ENCODE measurements at places on chromosomes 13 and 19.
A peak's percentile ranks its signal among the peaks of the same experiment; 100 is the strongest.

- DNase-seq, result no peak
These were observed 24.7 kb upstream of the RB1 start for GRCh38 chr13:48278806-48279205.

DNA sequence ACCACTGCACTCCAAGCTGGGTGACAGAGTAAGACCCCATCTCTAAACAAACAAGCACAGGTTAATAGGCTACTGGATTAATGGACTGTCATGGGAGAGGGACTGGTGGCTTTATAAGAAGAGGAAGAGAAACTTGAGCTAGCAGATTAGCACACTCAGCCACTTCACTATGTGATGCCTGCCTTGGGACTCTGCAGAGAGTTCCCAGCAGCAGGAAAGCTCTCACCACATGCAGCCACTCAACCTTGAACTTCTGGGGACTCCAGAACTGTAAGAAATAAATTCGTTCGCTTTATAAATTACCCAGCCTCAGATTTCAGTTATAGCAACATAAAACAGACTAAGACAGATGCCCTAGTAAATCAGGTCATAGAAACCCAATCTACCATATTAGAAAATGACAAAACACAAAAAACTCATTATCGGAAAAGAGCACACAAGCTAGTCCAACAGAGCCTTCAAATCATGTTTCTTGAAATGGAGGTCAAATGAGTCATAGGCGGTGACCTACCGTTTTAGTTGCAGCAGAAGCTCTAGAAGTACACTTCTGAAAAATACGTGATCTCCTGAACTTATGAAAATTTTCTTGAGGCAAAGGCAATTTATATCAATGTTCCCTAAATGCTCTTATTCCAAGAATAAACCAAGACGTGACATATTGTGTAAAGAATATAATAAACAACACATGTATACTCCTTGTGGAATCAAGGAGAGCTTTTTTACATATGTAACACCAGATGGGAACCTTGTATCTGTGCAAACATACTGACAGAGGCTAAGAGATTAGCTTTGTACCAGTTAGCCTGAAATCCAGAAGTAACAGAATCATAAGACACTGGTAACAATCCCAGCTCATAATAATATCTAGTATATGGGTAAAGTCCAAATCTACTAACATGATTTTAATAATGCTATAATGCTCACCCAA lies 340.9 kb upstream of the SGCG start:
- DNase-seq, result no peak

DNA sequence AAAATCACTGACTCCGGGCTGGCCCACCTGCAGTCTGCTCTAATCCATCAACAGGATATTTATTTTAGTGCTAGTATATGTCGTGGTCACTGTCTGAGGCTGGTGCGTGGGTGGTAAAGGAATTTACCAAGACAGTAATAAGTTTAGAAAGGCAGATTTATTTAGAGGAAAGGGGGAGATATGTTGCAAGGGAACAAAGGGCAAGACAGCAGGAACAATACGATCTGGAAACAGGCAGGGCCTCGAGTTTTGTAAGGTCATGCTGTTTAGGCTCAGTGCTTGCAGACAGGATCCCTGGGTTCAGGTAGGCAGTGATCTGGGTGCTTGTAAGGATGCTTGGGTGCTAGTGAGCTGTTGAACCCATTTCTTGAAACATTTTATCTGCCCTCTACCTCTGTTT lies 748.2 kb upstream of the SLITRK5 start:
- DNase-seq, result no peak

GRCh38 chr19:42386974-42387707 lies 3.0 kb downstream of the CNFN start:
- peak; percentile 55 for DNase-seq

- DNase-seq, result no peak
These were observed 11.6 kb downstream of the IRGC start for GRCh38 chr19:43727593-43727853.

DNA sequence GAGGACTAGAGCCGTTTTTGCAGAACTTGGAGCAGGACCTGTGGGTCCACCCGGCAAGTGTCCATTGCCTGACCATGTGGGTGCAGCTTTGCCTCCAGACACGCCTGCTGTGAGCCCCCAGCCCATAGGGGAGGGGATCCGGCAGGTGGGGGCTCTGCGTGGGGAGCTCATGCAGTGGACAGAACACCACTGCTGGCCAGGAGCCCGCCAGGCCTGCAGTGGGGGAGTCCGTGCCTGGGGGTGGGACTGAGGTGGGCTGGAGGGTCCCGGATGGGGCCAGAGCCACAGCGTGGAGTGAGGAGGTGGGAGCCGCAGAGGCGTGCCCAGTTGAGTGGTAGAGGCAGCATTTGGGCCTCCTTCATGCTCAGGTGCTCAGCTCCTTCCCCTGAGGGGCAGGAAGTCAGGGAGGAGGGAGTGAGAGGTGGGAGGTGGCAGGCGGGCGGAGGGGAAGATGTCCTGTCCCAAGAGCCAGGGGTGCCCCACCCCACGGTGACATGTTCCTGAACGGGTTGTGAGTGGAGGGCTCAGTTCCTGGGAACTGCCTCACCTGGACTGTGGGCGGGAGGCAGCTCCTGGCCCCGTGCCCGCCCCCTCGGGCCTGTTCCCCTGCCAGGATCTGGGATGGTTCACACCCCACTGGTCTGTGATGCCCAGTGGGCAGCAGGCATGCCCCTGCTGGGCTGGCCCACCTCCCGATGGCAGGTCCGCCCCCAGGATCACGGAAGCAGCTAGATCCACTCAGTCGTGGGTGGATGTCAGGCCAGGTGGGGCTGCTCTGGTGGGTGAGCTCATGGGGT lies 8.8 kb downstream of the ADAT3 start:
- no peak for DNase-seq

- no peak for DNase-seq
These were observed 489 bp upstream of the ZNF653 start for GRCh38 chr19:11506101-11506555.
